ENCODE measurements at places on chromosomes 7 and 10.

DNA sequence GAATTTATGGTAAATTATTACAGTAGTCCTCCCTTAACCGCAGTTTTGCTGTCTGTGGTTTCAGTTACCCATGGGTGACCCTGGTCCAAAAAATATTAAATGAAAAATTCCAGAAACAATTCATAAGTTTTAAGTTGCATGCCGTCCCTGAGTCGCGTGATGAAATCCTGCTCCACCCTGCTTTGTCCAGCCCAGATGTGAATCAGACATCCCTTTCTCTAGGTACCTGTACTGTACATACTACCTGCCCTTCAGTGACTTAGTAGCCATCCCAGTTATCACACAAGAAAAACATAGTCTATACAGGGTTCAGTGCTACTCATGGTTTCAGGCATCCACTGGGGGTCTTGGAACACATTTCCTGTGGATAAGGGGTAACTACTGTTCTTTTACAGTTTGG, 20.5 kb upstream of the RHEB start:
- DNase-seq: no peak

GRCh38 chr10:72525277-72525676, 100.6 kb downstream of the MICU1 start:
- no peak for DNase-seq

DNA sequence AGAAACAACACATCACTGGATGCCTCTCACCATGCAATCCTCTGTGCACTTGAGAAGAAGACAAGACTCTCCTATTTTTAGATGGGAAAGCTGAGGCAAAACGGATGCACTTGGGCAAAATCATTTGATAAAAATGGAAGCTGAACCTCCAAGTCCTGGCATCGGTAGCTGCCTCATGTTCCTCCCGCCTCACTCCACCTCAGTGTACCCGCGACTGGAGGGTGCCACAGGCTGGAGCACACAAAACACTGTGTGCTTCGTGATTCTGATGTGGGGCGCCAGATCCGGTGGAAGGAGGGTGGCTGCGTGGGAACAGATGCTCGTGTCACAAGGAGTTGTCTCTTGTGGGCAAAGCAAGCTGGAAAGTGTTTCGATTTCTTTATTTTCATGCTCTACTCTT, 41.3 kb downstream of the TAS2R41 start:
- no peak for DNase-seq

- DNase-seq: no peak
Measured at GRCh38 chr10:110456523-110457091, 41.1 kb upstream of the DUSP5 start.

DNA sequence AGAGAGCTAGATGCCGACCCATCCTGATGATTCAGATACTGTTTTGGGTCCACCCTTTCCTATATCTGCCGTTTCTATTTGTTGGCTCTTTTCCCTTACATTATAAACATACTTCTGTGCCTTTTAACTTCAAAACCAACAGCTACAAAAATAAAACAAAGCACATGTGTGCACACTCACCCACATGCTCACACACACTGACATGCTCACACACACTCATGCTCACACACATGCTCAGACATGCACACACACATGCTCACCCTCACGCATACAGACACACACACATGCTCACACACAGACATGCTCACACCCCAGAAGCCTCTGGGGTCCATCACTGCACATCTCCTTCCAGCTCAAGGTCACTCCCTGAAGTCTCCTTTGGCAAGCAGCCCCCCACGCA, 88.1 kb downstream of the TCERG1L start:
- DNase-seq: no peak

GRCh38 chr7:75762350-75762917, 9.6 kb downstream of the CCL26 start:
- no peak for DNase-seq

- peak; percentile 71 for DNase-seq
Measured at GRCh38 chr7:158976849-158977593, 120.7 kb downstream of the DYNC2I1 start.

DNA sequence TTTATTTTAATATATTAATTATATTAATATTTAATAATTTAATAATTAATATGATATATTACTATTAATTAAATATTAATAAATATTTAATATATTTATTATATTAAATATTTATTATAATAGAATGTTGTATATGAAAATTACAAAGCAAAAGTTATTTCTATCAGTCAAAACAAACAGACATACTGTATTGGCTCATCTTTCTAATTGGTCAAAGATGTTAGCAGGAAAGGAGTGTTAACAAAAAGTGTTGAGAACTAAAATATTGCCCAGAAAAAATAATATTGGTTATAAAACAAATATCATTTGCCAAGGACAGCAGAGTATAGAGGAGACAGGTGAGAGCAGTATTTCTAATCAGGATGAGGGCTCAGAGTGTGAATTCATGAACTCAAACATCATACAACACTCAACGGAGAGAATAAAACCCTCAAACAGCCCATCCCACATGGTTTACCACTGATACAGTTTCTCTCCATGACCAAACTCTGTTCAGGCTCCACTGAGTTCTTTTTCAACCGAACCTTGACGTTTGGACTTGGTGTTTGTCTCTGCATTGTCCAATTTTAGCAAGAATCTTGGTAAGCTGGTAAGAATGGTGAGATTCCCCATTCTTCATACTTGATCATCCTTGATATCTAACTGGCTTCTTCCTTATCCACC, 58.0 kb downstream of the TSPAN12 start:
- DNase-seq: no peak

DNA sequence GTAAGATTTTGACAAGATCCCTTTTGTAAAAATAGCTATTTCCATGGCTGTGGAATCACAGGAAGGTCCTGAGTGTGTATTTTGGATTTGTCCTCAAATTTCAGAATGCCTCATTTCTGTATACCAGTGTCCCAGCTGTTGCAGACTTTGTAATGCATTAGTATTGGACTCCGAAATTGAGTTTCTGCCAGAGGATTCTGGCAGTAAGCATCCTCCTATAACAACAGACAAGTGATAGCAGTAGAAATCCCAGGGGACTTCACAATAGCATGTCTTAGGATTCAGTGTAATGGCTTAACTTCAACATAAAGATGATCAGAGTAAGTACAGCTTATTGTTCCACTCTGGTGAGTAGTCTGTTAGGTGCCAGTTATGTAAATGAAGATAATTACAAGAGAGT, 104.6 kb downstream of the FOXP2 start:
- no peak for DNase-seq

GRCh38 chr7:129169686-129170440, 18.6 kb upstream of the SMO start:
- no peak for DNase-seq

- DNase-seq: no peak
Measured at GRCh38 chr10:51666456-51666855, 32.9 kb downstream of the CSTF2T start.

DNA sequence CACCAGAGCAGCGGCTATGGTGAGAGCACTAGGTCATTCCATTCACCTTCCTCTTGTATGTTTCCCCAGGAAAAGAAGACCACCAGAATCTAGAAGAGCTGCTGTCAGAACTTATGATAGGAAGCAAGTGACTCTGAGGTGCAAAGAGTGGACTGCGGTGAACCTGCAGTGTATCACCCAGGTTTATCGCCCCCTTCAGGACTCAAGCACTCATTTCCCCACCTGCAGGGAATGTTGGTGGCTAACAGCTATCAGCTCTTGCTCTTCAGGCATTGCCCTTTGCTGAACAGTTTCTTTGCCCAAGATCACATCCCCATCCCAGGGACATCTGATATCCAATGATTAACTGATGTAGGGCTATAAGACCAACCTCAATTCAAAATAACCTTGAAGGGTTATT, 66.3 kb upstream of the IL6 start:
- no peak for DNase-seq

DNA sequence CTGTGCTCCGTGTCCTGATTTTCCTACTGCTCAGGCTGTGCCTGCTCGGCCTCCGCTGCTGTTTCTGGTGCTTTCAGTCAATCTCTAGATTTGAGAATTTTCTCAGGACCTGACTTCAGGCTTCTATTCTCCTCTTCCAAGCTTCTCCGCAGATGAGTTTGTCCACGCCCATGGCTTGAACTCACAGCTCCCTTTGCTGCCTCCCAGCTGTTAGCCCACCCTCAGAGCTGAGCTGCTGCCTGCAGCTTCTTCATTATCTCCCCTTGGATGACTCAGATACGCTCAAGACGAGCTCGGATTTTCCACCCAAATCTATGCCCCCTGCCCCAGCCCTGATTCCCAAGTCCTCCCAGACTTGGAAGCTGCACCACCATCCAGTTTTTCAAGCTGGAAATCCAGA, 104.7 kb downstream of the FGFR2 start:
- DNase-seq: no peak

DNA sequence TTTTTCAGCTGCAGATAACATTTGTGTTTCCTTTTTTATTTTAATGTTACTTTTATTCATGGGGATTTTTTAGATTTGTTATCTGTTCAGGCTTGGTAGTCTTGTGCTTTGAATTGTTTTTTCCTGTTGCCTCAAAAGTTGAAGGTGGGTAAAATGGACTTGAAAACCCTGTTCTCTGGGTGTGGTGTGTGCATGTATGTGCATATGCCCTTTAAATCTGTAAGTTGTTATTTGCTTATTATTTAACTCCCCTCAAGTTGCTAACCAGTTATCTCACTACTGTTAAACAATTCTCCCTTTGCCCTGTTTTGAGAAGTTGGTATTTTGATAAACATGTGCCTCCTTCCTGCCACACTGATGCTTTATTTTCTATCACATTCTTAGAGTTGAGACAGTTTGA, 30.6 kb downstream of the TSPAN14 start:
- no peak for DNase-seq

DNA sequence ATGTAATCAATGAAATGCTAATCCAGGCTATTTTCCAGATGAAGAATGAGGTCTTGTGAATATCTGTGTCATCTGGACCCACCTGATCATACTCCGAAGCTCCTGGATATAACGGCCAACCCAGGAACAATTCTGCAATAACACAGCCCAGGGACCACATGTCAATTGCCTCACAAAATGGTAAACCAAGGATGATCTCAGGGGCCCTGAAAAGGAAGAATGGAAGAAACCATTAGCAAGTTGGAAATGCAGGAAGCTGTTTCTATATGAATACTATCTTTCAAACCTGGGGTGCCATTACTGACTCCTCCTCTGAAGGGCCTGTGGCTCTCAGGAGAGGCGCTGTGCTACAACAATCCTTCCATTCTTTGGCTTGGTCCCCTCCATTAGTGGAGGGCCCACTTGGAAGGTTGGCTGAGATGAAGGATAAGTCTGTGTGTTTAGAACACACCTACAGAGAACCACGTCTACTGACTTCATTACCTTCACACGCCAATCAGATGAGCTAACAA, 108.1 kb downstream of the CLEC2L start:
- no peak for DNase-seq

- no peak for DNase-seq
Measured at GRCh38 chr7:148290538-148290937, 300.0 kb upstream of the C7orf33 start.
